Mucosa of gallbladder (tissue), 1 donor: ENCODE measurements at places on chromosomes 7 and 10. TPM values are rescaled to one million over a fixed set of nuclear protein-coding genes. Genes with fewer than 3 reads are reported as not detected.

Gene MMD2
- total RNA-seq, result not detected

Gene PKD2L1
- total RNA-seq, result not detected

Gene PNLIP
- 5.4 TPM for total RNA-seq

Gene CYP2E1
- total RNA-seq, result 4.7 TPM

Gene SLC25A40
- 19.5 TPM for total RNA-seq

Gene JAZF1
- 28.1 TPM for total RNA-seq

Gene KAT6B
- total RNA-seq, result 33.0 TPM

Gene FAM25G
- not detected for total RNA-seq

Gene MYO1G
- 6.0 TPM for total RNA-seq

Gene FZD1
- 20.3 TPM for total RNA-seq

Gene FLNC
- 236 TPM for total RNA-seq

Gene PAX4
- total RNA-seq, result not detected

Gene HOXA2
- 0.52 TPM for total RNA-seq

Gene MSRB2
- 45.5 TPM for total RNA-seq

Gene ACBD7
- total RNA-seq, result 0.40 TPM

Gene C10orf62
- total RNA-seq, result 1.0 TPM

Gene HOXA4
- total RNA-seq, result 2.3 TPM

Gene LRRD1
- not detected for total RNA-seq

Gene ADAM12
- total RNA-seq, result 2.1 TPM

Gene EXOC4
- 71.3 TPM for total RNA-seq

Gene MSS51
- 2.0 TPM for total RNA-seq

Gene HHEX
- 69.2 TPM for total RNA-seq

Gene PSD
- 106 TPM for total RNA-seq

Gene AKAP9
- total RNA-seq, result 133 TPM

Gene ZC3HAV1
- 28.0 TPM for total RNA-seq

Gene RHEB
- total RNA-seq, result 75.2 TPM

Gene LIPK
- not detected for total RNA-seq

Gene CPN1
- total RNA-seq, result not detected

Gene DKK1
- total RNA-seq, result 9.3 TPM

Gene ZNF365
- 0.40 TPM for total RNA-seq

Gene LRRC4
- total RNA-seq, result 3.8 TPM

Gene ARMS2
- total RNA-seq, result not detected

Gene IDI2
- not detected for total RNA-seq

Gene PNPLA8
- 22.6 TPM for total RNA-seq

Gene DENND2A
- 14.0 TPM for total RNA-seq

Gene SAMD9
- 12.8 TPM for total RNA-seq

Gene PIK3AP1
- 68.2 TPM for total RNA-seq

Gene SSC4D
- 0.40 TPM for total RNA-seq

Gene KCNIP2
- 2.5 TPM for total RNA-seq

Gene STAMBPL1
- 6.8 TPM for total RNA-seq

Gene RBP4
- total RNA-seq, result 59.9 TPM

Gene ACTR3C
- total RNA-seq, result 22.4 TPM

Gene HYCC1
- total RNA-seq, result 20.5 TPM

Gene CYTH3
- 29.8 TPM for total RNA-seq

Gene HOXA3
- total RNA-seq, result 1.8 TPM
